ENCODE measurements at places on chromosomes 7 and 10. TPM values are rescaled to one million over a fixed set of nuclear protein-coding genes. Genes with fewer than 3 reads are reported as not detected.

GNGT1 gene
- total RNA-seq, result not detected

GRCh38 chr7:150566123-150566522, 1.1 kb upstream of the GIMAP4 start:
- no peaks in the 10 kb centered on the region for H3K36me3 ChIP-seq
- DNase-seq, result no peak
- no peak overlapping the region for H3K4me3 ChIP-seq
- H3K4me1 ChIP-seq, result no peaks in the 10 kb centered on the region
- no peak overlapping the region for H3K27ac ChIP-seq

DNA sequence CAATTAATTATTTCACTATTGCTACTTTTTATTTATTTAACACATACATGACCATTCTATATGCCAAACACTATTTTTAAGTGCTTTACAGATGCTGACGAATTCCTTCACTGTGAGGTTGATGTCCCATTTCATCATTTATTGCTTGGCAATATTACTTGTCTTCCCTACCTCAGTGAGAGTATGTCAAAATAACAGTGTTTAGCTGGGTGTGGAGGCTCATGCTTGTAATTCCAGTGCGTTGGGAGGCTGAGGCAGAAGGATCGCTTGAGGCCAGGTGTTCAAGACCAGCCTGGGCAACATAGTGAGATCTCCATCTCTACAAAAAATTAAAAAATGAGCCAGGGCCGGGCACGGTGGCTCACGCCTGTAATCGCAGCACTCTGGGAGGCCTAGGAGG, 19.8 kb upstream of the MRC1 start:
- no peaks in the 10 kb centered on the region for H3K36me3 ChIP-seq
- no peaks in the 10 kb centered on the region for H3K4me1 ChIP-seq
- no peak overlapping the region for H3K27ac ChIP-seq
- no peak overlapping the region for H3K4me3 ChIP-seq

DNA sequence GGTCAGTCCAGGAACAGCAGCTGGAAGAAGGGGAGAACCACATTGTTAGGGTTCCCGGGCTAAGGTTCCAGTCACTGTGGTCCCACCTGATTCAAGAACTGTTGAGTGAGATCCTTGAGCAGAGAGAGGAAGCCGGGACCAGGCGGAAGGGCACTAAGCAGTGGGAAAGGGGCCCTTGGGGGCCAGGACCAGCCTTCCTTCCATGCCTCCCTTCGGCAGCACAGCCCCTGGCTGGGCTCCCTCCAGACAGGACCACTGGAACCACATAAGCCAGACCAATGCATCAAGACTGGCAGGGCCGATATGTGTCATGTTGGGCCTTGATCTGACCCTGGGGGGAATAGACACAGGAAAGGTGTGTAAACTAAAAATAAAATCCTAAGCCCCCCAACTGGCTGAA, 103.9 kb downstream of the STRA8 start:
- no peak for DNase-seq
- H3K4me3 ChIP-seq, result no peak overlapping the region
- no peaks in the 10 kb centered on the region for H3K4me1 ChIP-seq
- H3K27me3 ChIP-seq, result no peaks in the 10 kb centered on the region

DNA sequence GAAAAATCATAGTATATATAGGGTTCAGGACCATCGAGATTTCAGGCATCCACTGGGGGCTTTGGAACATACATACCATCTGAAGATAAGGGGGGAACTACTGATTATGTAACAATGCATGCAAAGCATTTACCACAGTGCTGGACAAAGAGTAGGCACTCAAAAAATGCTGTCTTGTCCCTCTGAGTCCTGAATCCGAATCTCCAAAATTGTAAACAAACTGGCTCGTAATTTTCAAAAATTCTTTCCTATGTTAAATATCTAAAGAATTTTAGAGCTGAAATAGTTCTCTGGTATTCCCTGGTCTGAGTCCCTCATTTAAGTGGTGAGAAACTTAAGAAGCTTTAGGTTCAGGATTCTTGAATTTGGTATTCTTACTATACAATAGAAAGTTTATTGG, 167.8 kb upstream of the ASAH2 start:
- H3K4me1 ChIP-seq, result peaks cover 28% of the 10 kb centered on the region
- H3K36me3 ChIP-seq, result no peaks in the 10 kb centered on the region
- DNase-seq, result no peak
- H3K4me3 ChIP-seq, result no peak overlapping the region
- no peaks in the 10 kb centered on the region for H3K27me3 ChIP-seq

DNA sequence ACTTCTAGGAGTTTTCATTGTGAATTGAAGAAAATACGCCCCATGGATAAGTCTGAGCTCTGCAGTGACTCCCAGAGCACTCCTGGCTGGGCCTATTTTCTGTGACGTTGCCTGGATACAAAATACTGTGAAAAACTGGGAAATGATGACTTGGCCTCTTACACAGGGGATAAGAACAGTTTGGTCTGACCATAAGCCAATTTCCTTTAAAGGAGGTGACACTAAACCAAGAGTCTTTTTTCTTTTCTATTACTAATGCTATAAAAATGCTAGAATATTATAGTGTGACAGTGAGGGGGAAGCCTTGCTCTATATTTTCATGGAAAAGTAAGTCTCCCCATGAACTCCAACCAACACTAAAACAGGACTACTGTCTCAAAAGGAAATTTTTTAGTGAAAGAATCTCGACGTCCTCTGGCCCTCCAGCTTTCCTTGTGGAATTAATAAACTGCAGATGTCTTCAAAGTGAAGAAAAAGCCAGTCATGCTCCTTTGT, 45.5 kb downstream of the MYOF start:
- no peak for DNase-seq
- no peaks in the 10 kb centered on the region for H3K27me3 ChIP-seq
